G401 (cell line): ENCODE measurements at places on chromosomes 6 and 20. TPM values are rescaled to one million over a fixed set of nuclear protein-coding genes. Genes with fewer than 3 reads are reported as not detected.

- DNase-seq = no peak
Measured at GRCh38 chr6:23728707-23729106, 397.3 kb upstream of the NRSN1 start.

GRCh38 chr6:40268614-40269013, 318.6 kb downstream of the LRFN2 start:
- DNase-seq = no peak

DNA sequence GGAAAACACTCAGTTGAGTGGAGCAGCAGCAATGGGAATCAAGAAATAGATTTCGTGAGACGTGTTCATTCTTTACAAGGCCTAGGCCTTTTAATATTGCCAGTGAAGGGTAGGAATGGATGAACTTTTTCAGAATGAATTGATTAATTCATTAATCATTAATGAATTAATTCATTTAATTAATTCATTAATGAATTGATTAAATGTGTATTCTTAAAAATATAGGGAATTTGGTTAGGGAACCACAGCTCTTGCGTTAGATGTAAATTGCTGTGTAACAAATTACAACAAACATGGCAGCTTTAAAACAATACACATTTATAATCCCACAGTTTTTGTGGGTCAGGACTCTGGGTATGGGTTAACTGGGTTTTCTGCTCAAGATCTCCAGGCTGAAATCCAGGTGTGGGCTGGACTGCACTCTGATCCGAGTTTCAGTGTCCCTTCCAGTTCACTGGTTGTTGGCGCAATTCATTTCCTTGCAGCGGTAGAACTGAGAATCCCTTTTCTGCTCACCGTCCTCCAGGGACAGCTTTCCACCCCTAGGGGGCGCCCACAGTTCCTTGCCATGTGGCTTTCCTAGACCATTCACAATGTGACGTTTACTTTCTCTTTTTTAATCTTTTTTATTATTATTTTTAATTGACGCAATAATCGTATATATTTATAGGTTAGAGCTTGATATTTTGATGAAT, 32.8 kb upstream of the BCAS1 start:
- peak; percentile 13 for DNase-seq

DNA sequence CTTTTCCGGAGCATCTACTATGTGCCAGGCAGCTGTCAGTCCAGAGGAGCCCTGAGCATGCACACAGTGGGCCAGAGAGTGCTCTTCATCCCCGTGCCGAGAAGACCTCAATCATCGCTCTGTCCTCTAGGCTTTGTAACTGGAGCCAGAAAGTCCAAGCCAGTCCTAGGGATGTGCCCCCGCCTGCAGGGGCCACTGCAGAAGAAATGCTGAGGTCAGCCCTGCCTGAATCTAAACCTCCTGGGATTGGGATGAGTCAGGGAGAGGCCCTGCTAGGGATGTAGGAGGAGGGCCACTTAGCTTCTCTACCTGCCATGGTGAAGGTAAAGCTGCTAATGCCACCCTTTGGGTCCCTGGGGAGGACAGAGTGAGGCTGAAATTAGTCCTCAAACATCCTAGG, 146.8 kb downstream of the CDC5L start:
- no peak for DNase-seq

DNA sequence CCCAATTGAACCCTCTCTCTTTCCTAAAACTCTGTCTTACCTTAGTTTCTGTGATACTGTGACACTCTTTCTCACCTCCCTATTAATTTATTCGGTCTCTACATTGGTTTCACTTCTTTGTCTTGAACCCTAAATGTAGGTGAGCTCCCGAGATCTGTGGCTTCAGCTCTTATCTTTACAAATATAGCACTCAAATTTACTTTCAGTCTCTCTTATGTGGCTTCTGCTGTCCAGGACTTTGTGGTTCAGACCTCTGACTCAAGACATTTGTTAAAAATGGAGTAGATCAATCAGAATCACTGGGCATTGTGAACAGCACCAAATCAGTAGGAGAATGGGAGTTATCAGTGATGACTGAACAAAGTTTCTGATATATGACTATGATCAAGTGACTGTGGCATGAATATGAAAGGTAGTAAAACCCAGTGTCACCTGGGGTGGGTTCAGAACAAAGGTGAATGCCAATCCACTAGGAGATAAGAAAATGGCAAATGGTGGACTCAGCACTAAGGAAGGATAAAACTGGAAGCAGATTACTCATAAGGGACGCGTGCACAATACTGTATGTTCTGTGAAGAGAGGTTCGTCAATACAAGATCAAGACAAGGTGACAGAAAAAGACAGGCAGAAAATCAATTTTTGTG, 27.2 kb downstream of the IL17F start:
- DNase-seq = no peak

C6orf47 gene
- total RNA-seq = 12.4 and 16.2 TPM in 2 replicates

- DNase-seq = no peak
Measured at GRCh38 chr6:129189266-129189665, 306.3 kb downstream of the LAMA2 start.

GRCh38 chr6:44439270-44440045, 52.0 kb downstream of the CDC5L start:
- no peak for DNase-seq

HACE1 gene
- total RNA-seq = 65.2 and 68.8 TPM in 2 replicates

GRCh38 chr6:2546901-2547300, 203.8 kb downstream of the MYLK4 start:
- no peak for DNase-seq

- DNase-seq = no peak
Measured at GRCh38 chr6:167118839-167119238, 4.1 kb upstream of the CCR6 start.

HDGFL1 gene
- not detected in 2 replicates for total RNA-seq

GRM1 gene
- total RNA-seq = not detected in 2 replicates

GRCh38 chr6:76835293-76835692, 628.0 kb downstream of the HTR1B start:
- no peak for DNase-seq

DNA sequence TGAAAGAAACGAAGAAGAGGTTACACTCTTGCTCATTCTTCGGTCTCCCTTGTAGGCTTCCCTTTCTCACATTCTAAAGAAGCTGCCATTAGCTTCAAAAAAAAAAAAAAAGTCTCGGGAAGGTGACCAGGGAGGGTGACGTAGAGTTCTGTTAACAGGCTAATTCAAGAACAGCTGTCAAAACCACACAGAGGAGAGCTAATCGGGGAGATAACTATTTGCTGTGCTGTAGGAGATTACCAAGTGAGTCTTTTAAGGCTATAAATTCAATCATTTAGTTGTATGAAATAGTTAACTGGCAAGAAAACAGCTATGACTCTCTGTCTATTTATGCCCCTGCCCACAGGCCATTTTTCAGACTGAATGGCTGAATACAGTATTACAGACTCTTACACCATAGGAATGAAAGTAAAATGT, 256.8 kb downstream of the SYNE1 start:
- DNase-seq = peak; percentile 54

SRMS gene
- total RNA-seq = not detected in 2 replicates

JAG1 gene
- 0.06 TPM in 1 of 2 replicates, not detected in the other for total RNA-seq

NKAIN4 gene
- total RNA-seq = 6.8 and 11.3 TPM in 2 replicates

GRCh38 chr6:131682442-131682841, 18.8 kb downstream of the OR2A4 start:
- DNase-seq = no peak

- no peak for DNase-seq
Measured at GRCh38 chr20:19249106-19249879, 36.9 kb downstream of the SLC24A3 start.

GRCh38 chr6:144320741-144321140, 35.6 kb downstream of the UTRN start:
- no peak for DNase-seq

DNA sequence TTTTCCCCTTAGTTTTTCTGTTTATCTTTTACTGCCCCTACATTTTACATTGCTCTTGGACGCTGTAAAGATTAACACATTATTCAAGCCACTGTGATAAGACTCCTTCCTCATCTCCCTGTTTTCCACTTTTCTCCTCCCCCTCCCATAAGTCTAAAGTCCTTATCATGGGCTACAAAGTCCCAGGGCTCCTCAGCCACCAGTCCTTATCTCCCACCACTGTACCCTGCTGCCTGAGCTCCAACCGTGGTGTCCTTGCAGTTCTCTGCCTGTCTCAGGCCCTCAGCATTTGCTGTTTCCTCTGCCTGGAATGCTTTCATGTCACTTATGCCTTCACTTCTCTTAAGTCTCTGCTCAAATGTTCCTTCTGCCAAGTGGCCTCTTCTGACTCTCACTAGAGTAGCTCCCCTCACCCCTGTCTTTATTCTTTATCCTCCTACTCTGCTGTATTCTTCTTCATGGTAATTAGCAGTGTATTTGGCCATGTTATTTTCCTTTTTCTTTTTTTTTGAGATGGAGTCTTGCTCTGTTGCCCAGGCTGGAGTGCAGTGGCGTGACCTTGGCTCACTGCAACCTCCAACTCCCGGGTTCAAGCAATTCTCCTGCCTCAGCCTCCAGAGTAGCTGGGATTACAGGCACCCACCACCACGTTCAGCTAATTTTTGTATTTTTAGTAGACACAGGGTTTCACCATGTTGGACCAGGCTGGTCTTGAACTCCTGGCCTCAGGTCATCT, 10.8 kb upstream of the LATS1 start:
- DNase-seq = no peak

- DNase-seq = peak; percentile 61
Measured at GRCh38 chr6:29552512-29553051, 7.0 kb downstream of the UBD start.

GRCh38 chr6:52641826-52642225, 29.1 kb upstream of the TMEM14A start:
- no peak for DNase-seq

GRCh38 chr6:100948381-100949133, 67.4 kb upstream of the ASCC3 start:
- DNase-seq = no peak

DNA sequence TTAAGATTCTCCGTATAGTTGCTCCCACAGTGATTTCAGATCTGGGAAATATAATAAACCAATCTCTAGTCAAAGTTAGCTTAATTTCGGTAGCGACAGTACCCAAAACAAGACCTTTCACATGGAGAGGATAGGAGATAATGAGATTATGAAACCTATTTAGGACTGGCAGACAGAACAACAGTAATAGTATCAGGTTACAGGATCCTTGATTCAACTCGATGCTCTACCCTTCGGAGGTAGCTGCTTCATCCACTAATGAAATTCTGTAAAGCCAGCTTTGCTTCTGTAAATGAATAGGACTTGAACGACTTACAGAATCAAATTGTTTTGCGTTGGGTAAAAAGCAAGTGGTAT, 534 bp upstream of the AKIRIN2 start:
- DNase-seq = no peak

LY6G6F gene
- total RNA-seq = 1.1 TPM in 1 of 2 replicates, not detected in the other

- no peak for DNase-seq
Measured at GRCh38 chr20:36318166-36318565, 12.0 kb downstream of the DLGAP4 start.

HLA-DMB gene
- total RNA-seq = 3.2 and 8.0 TPM in 2 replicates

DNA sequence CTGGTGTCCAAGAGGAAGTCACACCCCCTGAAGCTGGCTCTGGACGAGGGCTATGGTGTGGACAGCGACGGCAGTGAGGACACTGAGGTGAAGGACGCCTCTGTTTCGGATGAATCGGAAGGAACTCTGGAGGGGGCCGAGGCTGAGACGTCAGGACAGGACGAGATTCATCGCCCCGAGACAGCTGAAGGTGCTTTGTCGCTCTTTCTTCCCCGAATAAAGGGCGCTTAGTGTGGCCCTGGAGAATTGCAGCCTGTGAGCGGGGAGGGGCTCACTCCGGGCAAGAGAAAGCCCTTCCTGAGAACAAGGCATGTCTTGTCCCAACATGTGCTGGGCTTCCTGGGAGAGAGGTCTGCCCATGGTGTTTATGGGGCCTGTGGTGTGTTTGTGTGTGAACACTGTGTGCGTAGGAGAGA, 41.4 kb downstream of the MYT1 start:
- DNase-seq = no peak

DNA sequence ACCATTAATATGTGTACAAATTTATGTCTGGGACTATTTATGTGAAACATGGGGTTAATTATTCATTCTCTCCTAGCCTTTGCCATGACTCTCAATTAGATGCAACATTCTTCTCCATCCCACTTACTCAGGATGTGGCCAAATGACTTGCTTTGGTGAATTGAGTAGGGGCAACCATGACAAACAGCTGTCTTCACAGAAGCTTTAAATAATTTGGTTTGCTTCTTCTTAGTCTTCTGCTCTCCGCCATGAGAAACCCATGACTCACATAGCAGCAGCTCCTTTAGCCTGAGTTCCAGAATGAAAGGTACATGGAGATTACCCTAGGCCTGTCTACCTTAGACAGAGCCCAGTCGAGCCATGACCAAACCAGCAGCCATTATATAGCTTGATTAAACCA, 74.7 kb downstream of the FRK start:
- DNase-seq = no peak

DDRGK1 gene
- 22.4 and 23.9 TPM in 2 replicates for total RNA-seq

GRCh38 chr6:99589290-99589672, 17.4 kb upstream of the PRDM13 start:
- no peak for DNase-seq

- DNase-seq = no peak
Measured at GRCh38 chr6:35522151-35522550, 9.5 kb upstream of the TULP1 start.

DNA sequence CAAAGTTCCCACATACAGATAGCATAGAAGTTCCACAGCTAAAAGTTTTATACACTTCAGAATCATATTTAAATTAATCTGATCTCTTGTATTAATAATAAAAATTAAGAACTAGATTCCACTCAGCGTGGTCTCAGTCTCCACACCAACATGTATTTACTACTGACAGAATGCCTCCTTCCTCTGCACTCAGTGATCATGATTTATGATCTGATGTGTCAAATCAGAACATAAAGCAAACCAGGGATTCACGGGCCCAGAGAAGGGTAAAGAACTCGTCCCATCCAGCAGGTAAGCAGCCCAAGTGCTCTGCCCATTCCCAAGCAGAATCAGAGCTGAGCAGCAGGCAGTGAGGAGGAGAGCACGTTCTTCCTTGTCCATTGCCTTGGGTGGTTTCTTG, 14.2 kb upstream of the ATRN start:
- DNase-seq = no peak

DNA sequence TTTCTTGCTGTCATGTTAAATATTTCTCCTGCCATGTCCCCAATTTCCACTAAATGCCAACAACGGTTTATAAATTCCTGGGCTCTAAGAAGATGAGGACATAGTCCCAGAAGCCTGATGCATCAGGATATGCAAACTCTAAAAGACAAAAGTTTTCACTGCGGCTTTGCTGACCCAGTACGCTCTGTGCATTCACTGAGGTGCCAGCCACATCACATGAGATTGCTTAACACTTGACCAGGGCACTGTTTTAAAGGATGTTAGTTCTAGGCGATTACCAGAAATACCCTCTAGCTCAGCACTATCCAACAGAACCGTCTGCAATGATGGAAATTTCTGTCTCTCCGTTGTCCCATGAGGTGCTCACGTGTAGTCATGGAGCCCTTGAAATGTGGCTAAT, 19.9 kb upstream of the ADTRP start:
- DNase-seq = no peak

GRCh38 chr6:161368514-161368913, 94.7 kb upstream of the AGPAT4 start:
- no peak for DNase-seq
